Activated gamma-delta T cell (primary cell): ENCODE measurements at places on chromosomes 4 and X.

DNA sequence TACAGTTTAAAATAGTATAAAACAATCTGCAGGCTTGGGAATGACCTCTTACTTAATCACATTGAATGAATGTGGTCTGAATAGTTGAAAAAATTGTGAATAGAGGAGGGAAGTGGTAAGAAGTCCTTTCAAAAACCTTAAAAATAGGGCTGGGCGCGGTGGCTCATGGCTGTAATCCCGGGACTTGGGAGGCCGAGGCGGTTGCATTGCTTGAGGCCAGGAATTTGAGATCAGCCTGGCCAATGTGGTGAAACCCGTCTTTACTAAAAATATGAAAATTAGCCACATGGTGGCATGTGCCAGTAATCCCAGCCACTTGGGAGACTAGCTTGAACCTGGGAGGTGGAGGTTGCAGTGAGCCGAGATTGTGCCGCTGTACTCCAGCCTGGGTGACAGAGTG lies 36.5 kb downstream of the HERC3 start:
- no peak for DNase-seq

GRCh38 chr4:94390804-94391410 lies 48.3 kb upstream of the HPGDS start:
- no peak for DNase-seq

DNA sequence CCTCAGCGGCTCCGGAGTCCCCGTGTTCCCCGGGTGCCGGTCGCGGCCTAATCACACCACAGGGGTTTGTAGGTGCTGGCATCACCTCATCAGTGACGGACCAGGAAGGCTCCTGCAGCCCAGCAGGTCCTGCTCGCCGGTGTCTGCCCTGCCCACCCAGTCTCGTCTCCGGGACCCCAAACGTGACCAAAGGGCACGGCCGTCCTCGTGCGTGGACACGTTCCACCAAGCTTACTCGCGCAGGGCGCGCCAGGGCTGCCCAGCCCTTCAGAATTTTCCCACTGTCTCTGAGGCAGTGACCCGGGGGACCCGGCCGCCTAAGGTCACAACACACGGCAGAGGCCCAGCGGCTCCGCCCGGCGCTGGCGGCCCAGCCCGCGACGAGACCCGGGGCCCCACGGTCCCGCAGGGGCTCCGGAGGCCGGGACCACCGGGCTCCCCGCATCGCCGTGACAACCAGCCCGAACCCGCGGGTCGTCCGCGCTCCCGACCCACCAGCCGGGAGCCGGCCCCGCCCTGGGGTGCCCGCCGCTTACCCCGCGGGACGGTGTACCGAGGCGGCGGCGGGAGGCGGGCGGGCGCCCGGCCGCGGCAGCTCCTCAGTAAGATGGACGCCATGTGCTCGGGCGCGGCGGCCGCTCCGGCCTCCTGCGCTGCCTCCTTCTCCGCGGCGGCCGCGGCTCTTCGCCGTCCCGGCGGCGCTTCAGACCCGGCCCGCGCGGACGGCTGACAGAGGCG lies 454 bp downstream of the LETM1 start:
- DNase-seq = peak; percentile 30

DNA sequence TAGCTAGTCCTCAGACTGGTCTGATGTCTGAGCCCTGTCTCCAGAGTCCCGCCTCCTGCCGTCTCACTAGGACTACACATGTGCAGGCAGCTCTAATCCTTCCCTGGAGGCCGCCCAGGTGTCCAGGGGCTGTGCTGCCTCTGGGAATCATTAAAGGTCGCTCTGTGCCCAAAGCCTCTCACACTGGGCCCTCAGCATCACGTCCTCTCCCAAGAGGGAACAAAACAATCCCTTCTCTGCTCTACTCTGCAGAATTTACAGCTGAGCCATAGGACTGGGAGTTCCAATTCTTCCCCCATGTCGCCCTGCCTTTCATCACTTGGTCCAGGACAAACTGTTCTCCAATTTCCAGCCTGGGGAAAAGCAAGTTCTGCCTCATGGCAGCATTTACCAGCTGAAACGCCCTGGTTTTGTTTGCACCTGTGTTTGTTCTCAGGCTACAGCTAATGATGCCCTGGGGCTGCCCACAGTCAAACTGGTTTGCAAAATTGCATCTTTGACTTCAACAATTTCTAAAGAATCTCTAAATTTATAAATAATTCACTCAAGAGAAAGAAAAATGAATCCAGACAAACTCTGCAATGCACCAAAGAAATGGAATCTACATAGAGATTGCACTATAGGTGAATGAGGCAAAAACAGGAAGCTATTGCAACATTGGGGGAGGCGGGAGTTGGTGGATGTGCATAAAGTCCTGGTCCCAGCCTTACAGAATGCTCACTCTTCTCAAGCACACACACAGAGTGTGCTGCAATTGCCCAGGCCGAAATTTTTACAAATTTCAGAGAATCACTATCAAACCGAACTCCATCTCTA lies 7.2 kb upstream of the MRFAP1 start:
- DNase-seq = no peak

DNA sequence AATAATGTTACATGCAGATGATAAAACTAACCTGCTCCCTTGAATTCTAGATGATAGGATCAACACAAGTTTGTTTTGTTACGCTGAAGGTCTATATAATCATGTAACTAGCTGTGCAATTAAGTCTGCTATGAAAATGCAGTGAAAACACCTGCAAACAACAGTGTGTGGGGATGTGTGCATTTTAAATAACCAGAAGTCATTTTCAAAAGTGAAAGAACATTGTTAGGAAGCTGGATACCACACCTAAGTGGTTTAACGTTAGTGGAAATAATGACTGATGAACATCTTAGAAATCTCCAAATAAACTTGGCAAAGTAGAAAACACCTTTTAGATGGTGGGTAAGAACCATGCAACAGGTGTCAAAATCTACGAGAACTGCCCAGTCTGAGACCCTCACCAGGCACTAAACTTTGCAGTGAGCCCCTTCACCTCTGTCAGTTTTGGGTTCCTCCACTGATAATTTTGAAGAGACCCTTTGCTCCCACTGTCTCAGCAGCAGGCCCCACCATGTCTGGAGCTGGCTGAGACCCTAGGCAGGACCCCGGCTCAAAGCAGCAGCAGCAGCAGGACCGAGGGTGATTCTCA lies 36.6 kb downstream of the CHST7 start:
- no peak for DNase-seq

DNA sequence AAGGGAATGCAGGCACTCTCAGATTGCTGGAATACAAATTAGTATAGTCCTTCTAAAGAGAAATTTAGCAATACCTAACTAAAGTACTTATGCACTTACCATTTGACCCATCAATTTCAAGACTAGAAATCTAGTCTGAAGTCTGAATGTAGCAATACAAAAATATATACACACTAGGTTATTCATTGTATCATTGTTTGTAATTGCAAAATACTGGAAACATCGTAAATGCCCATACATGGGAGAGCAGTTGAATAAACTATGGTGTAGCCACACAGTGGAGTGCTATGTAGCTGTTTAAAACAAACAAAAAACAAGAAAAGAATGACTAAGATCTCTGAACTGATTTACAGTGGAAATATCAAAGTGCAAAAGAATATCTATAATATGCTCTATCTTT lies 346.4 kb downstream of the ZNF674 start:
- DNase-seq = no peak

DNA sequence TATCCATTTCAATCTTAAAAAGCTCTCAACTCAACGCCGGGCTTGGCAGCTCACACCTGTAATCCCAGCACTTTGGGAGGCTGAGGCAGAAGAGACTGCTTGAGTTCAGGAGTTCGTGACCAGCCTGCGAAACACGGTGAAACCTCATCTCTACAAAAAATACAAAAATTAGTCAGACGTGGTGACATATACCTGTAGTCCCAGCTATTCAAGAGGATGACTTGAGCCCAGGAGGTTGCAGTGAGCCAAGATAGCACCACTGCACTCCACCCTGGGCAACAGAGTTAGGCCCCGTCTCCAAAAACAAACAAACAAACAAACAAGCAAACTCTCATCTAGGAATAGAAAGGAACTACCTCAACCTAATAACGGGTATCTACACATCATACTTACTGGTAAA lies 50.8 kb downstream of the PTPN13 start:
- no peak for DNase-seq

- no peak for DNase-seq
Observed at GRCh38 chrX:132728296-132728695, 230.1 kb downstream of the HS6ST2 start.

DNA sequence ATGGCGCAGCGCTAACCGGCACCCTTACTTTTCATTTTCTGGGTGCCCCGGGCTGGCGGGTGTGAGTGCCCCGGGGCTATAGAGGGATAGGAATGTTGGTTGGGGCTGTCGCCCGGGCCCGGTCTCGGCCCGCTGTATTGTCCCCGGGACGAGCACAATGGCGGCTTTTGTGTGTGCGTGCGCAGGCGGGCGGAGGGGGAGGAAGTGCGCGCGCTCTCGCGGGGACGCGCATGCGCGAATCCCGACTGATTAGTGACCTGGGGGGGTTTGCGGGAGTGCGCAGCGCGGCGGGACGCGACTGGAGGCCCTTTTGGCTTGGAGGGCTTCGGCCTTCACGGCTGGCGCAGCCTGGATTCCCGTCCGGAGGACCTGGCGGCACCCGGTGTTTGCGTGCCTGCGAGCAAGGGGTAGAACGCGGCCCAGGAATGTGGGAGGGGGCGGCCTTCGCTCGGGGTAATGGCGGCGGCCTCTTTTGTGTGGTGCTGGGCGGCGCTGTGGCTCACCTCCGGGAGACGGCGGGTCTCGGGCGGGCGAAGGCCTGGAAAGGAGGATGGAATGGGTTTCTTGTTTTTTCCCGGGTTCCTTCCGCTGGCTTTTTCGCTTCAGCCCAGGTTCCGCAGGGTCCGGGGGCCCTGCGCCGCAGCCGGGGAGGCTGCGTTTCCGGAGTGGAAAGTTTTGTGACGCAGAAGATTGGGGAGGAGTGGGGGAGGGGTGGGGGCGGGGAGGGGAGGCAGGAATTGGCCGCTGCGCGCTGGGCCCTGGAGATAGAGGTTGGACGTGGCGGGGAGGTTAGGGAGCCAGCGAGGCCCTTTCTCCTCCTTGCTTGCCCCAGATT lies 618 bp downstream of the DDX3X start:
- peak; percentile 80 for DNase-seq

DNA sequence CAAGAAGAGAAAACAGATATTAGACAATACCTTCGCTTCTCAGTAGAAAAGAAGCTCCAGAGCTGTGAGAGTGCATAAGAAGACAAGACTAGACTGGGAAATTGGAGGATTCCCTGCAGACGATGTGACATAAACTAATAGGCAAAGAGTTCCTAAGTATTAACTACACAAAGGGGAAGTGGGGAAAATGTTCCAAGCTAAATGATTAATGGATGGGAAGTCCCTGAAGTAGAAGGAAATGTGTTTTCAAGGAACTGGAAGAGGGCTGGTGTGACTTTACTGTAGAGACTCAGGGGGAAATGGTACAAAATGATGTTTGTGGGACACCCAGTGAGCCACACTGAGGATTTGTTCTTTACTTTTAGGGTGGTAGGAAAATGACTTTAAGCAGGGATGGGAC lies 69.7 kb upstream of the DCLK2 start:
- DNase-seq = no peak

GRCh38 chr4:139602776-139603360 lies 46.8 kb upstream of the SETD7 start:
- DNase-seq = no peak

- DNase-seq = no peak
Observed at GRCh38 chr4:86893136-86893535, 914 bp upstream of the C4orf36 start.

GRCh38 chr4:38769857-38770256 lies 12.9 kb downstream of the TLR10 start:
- no peak for DNase-seq

GRCh38 chr4:154084864-154085263 lies 296.0 kb upstream of the SFRP2 start:
- no peak for DNase-seq

- no peak for DNase-seq
Observed at GRCh38 chr4:176631611-176632010, 161.1 kb downstream of the VEGFC start.

DNA sequence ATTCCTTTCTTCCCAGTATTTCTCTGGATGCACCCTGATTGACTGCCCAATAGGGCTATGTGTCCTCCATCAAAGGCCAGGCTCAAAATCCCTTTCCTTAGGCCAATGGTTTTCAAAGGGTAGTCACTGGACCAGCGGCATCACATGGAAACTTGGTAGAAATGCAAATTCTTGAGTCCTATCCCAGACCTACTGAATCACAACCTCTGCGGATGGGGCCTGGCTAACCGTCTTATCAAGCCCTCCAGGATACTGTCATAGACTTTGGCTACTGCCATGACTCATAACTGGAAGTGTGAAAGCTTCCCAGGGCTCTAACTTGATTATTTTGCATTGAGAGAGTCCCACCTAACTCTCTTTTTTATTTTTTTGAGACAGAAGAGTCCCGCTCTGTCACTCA lies 71.9 kb upstream of the TFDP3 start:
- no peak for DNase-seq

GRCh38 chrX:64204252-64204651 lies 1.3 kb downstream of the AMER1 start:
- DNase-seq = no peak

DNA sequence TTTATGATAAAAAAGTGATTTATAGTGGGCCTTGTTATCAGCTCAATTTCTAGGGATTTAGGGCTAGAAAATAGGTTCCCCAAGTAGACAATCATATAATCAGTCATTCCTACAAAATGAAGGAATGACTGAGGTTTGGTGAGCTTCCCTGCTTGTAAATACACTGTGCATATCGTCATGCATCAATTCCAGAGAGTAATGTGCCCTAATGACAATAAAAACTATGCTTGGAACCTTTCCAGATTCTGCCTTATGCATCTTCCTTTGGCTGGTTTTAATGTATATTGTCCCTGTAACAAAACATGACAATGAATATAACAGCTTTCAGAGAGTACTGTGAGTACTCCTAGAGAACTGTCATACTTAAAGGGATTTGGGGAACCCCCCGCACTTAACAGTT lies 1310.9 kb downstream of the PCDH7 start:
- DNase-seq = no peak

DNA sequence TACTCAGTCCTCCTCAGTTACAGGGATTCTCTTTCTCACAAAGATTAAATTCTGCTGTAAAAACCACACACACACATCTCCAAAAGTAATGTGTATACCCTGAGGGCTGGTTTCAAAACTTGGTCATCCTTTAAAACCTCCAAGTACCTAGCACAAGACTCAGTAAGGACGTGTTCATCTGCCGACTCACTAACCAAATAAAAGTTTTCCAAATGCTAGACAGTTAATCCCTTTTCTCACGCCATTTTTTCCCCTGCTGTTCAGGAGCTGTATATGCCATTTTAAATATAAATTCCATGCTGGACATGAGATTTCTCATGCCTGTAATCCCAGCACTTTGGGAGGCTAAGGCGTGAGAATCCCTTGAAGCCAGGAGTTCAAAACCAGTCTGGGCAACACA lies 3.9 kb upstream of the SAT1 start:
- DNase-seq = no peak

DNA sequence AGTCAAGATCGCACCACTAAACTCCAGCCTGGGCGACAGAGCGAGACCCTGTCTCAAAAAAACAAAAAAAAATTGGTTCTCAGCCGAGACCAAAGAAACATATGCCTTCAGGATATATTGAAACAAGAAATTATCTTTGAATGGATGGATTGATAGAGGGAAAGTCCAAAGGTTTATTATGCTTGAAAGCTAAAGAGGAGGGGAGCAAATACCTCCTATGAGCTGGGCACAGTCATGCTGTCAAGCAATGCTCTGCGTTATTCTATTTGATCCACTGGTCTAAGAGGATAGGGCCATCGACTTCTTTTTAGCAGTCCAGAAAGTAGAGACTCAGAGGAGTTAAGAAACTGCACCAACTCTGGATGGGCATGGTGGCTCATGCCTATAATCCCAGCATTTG lies 85.9 kb upstream of the SLC34A2 start:
- DNase-seq = no peak
